ENCODE measurements at places on chromosomes 16 and 17.

DNA sequence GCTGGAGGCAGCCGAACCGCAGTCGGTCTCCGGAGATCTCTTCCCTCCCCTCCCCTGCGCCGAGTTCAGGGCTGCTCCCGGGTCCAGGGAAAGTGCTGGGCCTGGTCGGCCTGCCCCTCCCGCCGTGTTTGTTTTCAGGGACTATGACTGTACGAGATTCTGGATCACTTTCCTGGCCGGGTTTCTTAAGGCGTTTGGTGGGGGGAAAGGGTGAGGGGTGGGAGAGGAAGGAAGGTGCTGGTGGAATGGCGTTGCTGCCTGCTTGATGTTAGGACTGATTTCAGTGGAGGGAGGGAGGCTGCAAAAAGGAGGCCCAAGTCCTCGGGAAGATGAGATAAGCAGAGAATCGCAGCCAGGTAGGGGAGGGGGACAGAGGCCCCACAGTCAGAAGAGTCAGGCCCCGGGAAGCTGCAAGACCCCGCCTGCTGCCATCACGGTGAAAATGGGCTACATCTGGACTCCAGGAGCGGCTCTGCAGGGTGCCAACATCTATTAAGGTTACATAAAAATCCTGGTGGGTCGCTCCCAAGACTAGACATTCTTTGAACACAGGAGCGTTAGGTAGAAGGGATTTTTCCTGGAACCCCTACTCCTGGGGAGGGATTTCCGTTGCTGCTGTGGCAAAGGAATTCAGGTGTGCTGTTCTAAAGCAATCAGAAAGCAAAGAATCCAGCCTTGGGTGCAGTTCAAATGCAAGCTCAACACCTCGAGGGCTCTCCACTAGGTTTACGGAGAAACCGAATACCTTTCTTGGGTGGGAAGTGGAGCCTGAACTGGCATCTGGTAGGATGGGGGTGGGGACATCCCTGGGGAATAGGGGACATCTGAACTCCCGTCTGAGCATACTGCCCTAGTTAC, 1.2 kb downstream of the ARHGAP44 start:
- DNase-seq: no peak

DNA sequence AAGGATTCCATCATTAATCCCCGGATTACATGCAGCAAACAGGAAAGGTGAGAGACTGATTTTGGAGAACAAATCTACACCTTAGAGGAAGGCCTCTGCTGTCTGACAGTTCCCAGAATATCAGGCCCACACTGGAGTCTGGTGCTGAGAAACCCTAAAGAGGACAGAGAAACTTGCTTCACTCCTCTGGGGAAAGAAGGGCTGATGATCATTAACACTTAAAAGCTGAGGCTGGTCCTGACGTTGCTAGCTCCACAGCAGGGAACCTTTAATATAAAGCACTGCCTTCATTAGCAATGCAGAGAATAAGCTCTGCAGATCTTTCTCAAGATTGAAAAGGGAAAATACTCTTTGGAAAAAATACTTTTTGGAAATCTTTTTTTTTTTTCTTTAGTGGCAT, 1472.4 kb upstream of the GOT2 start:
- no peak for DNase-seq

GRCh38 chr17:61349350-61349749, 50.3 kb upstream of the TBX2 start:
- DNase-seq: no peak

GRCh38 chr17:38746004-38746848, 1.9 kb downstream of the PCGF2 start:
- DNase-seq: no peak

DNA sequence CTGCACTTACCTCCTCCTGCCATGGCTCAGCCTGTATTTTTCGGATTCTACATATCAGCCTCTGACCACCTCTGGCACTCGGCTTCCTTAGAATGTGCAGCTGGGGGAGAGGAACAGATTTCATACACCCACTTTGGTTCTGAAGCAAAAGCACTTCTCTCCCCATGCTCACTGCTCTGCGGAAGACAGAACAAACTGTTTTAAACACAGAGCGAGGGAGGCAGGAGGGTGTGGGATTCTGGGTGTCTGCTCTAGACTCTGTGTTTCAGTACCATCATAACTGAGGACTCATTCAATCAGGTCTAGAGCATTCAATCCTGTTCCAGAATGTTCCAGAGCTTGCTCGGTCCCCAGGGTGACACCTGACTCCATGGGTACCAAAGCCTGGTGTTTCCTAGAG, 239.1 kb downstream of the GRIN2A start:
- DNase-seq: no peak

DNA sequence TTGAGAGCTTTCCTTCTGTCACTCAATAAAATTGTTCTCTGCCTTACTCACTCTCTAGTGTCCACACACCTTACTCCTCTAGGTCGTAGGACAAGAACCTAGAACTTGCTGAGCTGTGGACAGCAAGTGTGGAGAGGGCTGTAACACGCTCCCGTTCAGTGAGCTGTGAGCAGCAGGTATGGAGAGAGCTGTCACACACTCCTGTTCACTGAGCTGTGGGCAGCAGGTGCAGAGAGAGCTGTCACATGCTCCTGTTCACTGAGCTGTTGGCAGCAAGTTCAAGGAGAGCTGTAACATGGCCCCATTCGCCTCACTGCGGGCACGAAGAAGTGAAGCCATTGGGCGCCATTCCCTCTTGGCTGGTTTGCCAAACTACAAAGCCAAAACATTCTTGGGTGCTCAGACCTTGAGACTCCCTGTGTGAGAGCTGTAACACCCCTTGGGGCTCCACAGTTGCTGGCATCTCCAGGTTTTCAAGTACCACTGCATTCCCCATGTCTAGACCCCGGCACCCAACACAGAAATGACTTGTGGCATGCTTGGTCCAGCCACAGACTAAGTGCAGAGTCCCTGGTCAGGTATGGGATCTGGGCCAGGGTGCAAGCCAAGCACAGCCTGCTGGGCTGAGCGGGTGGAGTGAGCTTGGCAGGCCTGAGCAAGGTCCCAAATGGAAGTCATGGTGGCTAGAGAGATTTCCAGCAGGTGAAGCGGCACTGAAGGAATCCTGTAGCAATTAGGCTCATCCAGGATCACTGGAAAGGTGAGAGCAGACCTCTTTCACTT, 608.0 kb upstream of the CDH8 start:
- no peak for DNase-seq

GRCh38 chr17:15462976-15463772, 4.2 kb downstream of the CDRT4 start:
- no peak for DNase-seq

DNA sequence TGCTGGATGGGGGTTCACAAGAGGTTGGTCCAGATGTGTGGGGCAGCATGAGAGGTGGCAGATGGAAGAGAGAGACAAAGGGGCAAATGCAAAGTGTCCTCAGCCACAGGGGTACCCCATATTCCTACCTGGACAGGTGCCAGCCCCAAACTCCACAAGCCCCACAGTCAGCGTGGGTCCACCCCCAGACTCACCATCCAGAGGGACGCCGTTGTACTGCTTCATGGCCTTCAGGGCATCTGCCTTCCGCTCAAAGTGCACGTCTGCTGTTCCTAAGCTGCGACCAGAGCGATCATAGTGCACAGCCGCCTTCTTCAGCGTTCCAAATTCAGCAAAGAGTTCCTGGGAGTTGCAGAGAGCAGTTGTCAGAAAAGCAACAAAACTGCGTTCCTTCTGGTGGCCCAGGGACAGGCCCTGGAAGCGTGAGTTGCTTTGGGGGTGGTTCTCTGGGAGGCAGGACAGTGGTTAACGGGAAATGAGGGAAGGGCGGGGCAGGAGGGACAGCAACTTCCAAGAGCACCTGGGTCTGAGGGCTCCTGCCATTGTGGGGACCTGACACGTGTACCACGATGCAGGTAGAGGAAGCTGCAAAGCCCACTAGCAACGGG, 2.3 kb downstream of the ALYREF start:
- no peak for DNase-seq

- no peak for DNase-seq
These were observed 3.1 kb upstream of the AP2B1 start for GRCh38 chr17:35584061-35584460.

DNA sequence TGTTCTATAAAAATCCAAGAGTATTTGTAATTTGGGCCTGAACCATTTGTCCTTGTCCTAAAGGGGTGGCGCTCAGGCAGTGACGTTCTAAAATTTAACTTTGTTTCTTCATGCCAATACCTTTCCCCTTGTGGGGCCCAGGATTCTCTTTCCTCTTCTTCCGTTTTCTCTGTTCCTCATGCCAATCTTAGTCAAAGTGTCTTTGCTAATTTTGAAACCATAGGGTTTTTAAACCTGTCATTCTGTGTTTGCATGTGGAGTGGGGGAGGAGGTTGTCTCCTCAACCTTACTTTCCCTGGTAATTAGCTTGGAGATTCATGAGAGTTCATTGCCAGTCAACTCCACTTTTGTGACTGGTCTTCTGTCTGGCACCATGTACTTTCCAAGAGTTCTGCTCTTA, 337.1 kb downstream of the MAF start:
- no peak for DNase-seq

DNA sequence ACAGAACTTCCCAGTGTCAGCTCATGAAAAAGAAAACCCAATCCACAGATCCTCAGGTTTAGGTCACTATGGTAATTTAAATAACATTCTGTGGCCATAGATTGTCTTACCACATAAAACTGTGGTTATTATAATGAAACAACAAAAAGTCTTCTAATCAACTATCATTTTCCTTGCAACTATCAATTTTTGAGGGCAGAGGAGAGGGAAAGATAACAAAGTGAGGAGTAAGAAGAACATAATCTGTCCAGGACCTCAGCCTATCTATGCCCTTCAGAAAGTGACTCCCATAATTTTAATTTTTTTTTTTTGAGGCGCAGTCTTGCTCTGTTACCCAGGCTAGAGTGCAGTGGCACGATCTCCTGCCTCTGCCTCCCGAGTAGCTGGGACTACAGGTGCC, 4.0 kb upstream of the GGNBP2 start:
- DNase-seq: no peak
